Stimulated activated CD4-positive, alpha-beta T cell treated with anti-CD3 and anti-CD28 coated beads, TNF-alpha, amount 100 ng/mL, for 4 hours (primary cell): ENCODE measurements at places on chromosomes 12 and 14.

GRCh38 chr14:104284636-104285507 is 146.5 kb downstream of the KIF26A start:
- no peak for DNase-seq

- DNase-seq: no peak
These were observed 3.0 kb downstream of the NAB2 start for GRCh38 chr12:57091638-57092528.

- DNase-seq: no peak
These were observed 122.0 kb upstream of the EGLN3 start for GRCh38 chr14:34072921-34073320.

GRCh38 chr12:110244829-110245228 is 36.2 kb upstream of the ATP2A2 start:
- DNase-seq: no peak

- no peak for DNase-seq
These were observed 36.5 kb downstream of the FOS start for GRCh38 chr14:75315144-75315543.

- DNase-seq: no peak
These were observed 722.1 kb downstream of the TMTC2 start for GRCh38 chr12:83408851-83409250.

GRCh38 chr12:72432037-72432604 is 160.0 kb downstream of the TRHDE start:
- no peak for DNase-seq

DNA sequence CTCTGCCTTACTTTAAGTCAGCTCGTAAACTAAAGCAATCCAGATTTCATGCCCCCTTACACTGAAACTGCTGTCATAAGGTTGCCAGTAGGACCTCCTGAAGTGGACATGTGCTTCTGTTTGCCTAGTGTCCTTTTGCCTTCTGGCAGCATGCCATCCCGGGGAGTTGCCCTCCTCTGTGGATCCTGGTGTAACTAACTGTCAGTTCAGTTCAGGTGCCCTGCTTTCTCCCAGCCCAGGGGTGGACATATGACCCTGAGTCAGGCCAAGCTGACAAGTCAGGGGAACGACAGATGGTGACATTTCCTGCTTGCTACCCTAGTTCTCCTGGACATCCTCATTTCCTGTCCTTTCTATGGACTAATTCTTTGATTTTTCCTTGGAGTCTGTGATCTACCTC is 25.6 kb downstream of the AKAP6 start:
- DNase-seq: no peak

DNA sequence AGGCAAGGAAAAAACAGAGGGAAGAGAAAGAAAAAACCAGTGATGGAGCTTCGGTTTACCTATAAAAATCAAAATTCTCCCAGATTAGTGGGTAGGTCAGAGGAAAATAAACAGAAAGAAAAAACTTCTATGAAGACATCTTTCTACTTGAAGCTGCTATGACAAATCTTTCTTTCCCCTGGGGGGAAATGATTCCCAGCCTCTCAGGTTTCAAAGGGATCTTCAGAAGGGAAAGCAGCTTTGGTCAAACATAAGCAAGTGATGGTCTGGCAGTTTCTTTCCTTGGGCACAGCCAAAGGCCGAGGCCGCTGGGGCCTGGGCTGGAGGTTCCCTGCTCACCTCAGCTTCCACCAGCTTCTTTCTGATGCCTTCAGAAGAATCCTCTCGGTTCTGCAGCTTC is 104.5 kb downstream of the PRKAB1 start:
- no peak for DNase-seq

- no peak for DNase-seq
These were observed 11.5 kb upstream of the HELB start for GRCh38 chr12:66290716-66291200.

GRCh38 chr12:114269153-114269552 is 136.8 kb downstream of the TBX5 start:
- DNase-seq: no peak

GRCh38 chr12:98653866-98654493 is 8.9 kb downstream of the APAF1 start:
- no peak for DNase-seq

DNA sequence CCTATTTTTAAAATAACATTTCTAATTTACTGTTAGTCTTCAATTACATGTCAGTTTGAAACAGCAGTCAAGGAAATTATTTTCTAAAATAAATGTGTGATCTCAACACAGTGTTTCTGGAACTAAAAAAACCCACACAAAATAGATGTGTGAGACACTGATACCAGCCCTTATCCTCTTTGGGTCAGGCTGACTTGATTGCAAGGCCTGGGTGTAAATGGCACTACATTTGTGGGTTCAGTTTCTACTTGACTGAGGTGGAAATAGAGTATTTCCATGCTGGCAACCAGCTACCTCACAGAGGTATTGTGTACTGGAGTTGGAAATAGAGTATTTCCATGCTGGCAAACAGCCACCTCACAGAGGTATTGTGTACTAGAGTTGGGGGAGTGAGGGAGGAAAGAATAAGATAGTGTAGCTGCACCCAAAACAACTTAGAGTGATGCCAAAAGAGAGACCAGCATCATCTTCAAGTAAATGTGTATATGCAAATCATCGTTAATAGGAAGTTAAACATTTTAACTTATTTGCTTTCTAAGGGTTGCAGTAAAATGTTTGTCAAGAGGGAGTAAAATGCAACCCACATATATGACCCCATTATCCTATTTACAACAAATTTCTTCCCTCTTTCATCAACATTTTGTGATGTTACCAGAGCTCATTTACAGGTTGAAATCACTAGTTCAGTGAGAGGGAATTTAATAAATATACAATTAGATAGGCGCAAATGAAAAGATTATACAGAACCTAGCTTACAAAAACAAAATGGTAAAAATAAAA is 10.7 kb upstream of the LYZ start:
- DNase-seq: no peak

DNA sequence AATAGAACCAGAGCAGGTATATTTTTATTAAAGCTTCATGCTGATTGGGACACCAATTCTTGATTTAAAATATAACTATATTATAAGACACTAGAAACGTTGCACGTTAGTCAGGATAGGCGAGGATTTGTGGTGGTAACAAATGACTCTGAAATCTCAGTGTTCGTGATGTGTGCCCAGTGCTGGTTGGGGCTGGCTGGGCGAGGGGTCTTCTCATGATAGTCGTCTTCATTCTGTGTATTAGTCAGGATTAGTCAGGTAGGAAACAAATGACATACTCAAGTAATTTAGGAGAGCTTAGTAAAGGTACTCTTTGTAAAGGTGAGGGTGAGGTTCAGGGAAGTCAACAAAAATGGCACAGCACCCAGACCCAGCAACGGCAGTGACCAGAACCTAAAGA is 73.9 kb upstream of the HIF1A start:
- no peak for DNase-seq

DNA sequence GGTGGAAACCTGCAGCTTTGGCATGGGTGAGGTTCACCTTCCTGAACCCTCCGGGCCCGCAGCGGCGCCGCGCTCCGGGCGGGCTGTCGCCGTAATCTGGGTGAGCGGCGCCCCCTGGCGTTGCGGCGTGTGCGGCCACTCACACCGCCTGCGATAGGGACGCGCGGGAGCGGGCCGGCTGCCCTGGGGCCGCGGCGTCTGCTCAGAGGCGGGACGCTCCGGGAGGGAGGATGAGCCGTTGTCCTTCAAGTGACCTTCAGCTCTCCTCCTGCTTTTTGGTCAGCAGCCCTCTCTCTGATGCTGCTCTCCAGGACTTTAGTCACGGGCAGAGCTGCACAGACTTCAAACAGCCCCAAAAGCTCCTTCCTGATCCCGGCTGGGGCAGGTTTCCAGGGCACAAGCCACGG is 211.7 kb upstream of the FKBP4 start:
- peak; percentile 5 for DNase-seq

DNA sequence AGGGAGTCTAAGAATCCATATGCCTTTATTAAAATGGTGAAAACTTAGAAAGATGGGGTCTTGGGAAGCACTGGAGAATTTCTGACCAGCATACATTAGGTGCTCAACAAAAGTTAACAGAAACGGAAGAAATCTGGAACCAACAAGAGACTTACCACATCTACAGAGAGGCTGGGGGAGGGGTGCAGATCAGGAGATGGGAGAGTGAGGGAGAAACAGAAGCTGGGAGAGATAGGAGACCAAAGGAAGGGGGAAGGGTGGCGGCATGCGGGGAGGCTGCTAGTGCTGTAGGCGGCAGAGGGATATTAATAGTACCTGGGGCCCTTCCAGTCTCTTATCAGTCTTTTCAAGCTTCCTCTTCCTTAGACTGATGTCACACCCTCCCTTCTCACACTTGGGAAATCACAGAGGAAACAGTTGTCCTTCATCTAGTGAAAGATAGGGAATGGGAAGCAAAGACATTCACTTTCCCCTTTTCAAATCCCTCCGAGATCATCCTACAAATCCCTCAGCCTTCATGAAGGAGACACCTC is 18.1 kb downstream of the ZBTB39 start:
- DNase-seq: no peak

DNA sequence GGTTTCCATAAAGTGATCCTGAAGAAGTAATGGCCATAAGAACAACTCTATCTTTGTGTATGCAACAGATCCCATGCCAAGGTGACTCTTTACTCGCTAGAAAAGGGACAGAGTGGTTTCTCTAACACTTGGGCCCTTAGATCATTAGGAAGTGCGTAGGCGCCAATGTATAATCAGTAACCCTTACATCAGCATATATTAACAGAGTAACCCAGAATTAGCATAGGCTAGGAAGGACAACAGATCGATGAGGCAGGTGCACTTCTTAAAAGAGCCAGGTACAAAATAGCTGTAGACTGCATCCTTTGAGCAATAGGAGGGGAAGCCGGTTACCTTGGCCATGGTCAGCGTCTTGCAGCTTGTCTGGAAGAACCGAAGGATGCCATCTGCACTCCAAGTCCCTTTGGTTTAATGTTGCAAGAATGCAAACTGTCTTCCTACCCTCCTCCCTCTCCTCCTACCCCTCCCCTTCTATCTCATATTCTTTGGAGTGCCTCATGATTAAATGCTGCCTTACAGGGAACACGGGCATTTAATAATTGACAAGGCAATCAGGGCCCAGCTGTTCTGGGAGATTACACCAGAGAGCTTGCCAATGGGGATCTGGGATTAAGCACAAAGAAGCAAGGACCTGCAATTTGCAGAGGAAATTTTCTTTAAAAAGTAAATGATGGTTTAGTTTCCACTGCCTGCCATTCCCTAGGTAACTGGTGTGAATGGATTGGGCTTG is 8.0 kb downstream of the GSG1 start:
- DNase-seq: no peak

DNA sequence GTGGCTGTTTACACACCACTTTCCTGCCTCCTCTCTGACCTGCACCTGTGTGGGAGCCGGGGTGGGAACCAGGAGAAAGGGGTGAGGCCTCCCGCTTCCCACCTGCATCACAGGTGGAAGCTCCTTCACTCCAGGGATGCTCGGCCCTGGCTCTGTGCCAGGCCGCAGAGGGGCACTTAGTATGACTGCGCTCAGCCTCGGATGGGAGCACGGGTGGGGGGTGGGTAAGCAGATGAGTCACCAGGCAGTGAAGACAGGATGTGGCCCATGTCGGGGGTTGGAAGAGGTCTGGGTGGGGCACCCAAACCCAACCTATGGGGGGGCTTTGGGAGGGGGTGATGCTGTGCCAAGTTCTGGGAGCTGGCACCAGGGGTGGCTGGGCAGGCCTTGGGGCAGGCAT is 7.4 kb upstream of the CYP46A1 start:
- DNase-seq: no peak

- DNase-seq: no peak
These were observed 8.2 kb upstream of the ZNF740 start for GRCh38 chr12:53172352-53172751.

DNA sequence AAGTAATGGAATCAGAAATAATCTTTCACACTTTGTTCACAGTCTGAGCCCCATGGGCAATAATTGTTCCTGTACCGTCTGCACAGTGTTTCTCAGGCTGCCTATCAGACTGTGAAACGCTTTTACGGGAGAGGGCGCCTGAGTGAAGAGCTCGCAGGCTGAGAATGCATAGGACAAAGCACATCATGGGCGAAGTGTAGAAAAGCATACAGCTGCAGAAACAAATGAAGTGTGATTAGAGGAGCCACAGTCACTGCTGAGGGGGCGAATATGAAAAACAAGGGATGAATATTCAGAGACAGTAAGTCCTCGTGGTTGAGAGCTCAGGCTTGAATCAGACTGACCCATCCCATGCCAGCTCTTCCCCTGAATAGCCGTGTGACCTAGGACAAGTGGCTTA is 438.4 kb upstream of the DCN start:
- no peak for DNase-seq

GRCh38 chr12:124125203-124125871 is 152.3 kb downstream of the ZNF664 start:
- DNase-seq: no peak

DNA sequence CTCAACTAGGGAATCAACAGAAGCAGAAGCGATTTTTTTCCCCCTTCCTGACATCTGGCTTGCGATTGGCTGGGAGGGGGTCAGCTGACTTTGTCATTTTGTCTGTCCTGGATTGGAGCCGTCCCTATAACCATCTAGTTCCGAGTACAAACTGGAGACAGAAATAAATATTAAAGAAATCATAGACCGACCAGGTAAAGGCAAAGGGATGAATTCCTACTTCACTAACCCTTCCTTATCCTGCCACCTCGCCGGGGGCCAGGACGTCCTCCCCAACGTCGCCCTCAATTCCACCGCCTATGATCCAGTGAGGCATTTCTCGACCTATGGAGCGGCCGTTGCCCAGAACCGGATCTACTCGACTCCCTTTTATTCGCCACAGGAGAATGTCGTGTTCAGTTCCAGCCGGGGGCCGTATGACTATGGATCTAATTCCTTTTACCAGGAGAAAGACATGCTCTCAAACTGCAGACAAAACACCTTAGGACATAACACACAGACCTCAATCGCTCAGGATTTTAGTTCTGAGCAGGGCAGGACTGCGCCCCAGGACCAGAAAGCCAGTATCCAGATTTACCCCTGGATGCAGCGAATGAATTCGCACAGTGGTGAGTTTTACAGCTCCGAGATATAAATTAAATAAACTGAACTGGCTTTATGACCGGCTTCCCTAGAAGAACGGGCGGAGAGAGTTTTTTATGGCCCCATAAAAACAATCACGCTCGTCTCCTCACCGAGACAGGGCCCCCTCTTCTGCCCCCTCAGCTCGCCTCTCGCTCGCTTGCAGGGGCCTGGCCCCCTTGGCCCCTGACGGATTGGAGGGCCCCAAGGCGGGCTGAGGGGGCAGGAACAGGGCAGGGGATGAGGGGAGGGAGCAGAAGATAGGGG is at the start of gene HOXC6:
TSS of gene HOXC6 (plus strand) at position 127 of the 888 bp plus-strand sequence. CDS start at position 209, 82 bp downstream.
- no peak for DNase-seq

DNA sequence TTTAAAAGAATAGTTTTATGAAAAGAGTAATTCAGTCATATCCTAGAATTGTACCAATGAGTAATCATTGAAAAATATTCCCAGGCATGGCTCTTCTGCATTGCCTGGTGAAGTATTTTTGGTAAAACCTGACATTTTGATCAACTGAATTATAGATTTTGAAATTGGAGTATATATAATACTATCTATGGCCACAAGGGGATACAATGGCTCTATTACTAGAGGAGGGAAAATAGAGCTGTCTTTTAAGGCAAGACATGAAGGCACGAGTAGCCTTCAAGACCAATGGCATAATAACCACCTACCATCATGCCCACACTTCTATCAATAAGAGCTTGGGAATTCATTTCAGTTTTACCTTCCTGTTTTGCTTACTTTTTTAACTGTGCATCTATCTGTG is 1241.4 kb upstream of the TMEM132C start:
- no peak for DNase-seq

GRCh38 chr12:117187421-117187820 is 2.8 kb downstream of the FBXO21 start:
- no peak for DNase-seq

GRCh38 chr12:126912111-126912510 is 1354.9 kb upstream of the TMEM132C start:
- no peak for DNase-seq

- DNase-seq: no peak
These were observed 191.8 kb downstream of the MSRB3 start for GRCh38 chr12:65470256-65470655.

- no peak for DNase-seq
These were observed 60.1 kb upstream of the PPM1H start for GRCh38 chr12:62995097-62995496.
